ENCODE measurements at places on chromosomes 13 and 19.
A peak's percentile ranks its signal among the peaks of the same experiment; 100 is the strongest.

GRCh38 chr19:49064029-49064629 is 489 bp downstream of the NTF4 start:
- DNase-seq, result no peak

DNA sequence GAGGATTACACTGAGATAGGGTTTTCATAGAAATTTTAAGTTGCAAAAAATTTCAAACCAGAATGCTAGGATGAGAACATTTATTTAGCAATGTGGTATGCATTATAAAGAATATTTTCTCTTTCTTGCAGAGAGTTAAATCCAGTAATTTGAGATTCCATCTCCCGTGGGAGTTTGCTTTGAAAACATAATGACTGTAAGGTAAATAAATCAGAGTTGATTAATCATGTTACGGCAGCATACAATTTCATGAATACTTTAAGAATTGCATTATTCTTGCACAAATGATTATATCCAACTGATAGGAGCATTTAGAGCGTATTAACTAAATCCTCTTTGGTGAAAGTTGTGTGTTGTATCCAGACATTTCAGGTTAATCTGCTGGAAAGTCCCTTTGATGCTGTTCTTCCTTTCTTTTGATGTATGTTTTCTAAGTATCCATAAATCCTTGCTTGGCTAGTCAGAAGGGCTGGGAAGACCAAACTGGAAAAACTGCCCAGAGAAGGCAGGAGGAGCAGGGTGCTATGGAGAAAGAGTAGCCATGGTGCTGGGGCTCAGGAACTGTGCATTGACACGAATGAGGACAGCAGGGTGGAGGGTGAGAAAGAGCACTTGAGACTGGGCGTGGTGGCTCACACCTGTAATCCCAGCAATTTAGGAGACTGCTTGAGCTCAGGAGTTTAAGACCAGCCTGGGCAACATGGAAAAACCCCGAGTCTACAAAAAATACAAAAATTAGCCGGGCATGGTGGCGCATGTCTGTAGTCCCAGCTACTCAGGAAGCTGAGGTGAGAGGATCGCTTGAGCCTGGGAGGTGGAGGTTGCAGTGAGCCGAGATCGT is 4.8 kb upstream of the GJA3 start:
- no peak for DNase-seq

- peak; percentile 69 for DNase-seq
Observed at GRCh38 chr13:34310539-34310938, 492.6 kb downstream of the RFC3 start.

- DNase-seq, result no peak
Observed at GRCh38 chr13:90838317-90838960, 509.0 kb upstream of the MIR17HG start.

GRCh38 chr13:98443329-98443728 is 133.6 kb downstream of the STK24 start:
- DNase-seq, result no peak

DNA sequence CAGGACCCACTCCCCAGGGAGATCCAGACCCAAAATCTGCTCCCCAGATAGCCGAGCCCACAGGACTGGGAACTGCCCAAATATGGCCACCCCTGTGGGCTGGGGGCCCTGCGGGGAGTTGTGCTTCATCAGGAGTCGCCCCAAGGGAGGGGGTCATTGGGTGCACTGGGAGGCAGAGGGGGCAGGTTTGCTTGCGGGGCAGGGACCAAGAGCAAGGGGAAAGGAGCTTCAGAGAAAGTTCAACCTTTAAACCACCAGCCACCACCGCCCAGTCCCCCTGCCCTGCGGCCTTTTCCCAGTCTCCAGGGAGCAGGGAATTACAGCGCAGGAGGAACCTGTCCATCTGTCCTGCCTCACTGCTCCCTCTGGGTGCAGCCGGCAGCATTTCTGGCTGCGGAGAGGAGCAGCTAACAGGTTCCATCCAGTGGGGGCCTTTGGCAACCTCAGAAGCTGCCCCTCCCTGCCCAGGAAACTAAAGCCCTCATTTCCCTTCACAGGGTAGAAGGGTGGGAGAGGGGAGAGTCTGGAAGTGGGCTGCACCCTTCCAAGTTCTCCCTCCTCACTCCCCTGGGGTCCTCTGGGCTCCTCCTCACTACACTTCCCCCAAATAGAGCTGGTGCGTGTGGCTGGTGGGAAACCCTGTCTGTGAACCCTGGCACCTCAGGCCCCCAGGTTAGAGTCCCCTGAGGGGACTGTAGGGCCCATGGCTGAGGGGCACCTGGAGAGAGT is 13.8 kb upstream of the ASF1B start:
- DNase-seq, result peak; percentile 37

- peak; percentile 83 for DNase-seq
Observed at GRCh38 chr19:5155586-5156210, 184.9 kb downstream of the PTPRS start.

DNA sequence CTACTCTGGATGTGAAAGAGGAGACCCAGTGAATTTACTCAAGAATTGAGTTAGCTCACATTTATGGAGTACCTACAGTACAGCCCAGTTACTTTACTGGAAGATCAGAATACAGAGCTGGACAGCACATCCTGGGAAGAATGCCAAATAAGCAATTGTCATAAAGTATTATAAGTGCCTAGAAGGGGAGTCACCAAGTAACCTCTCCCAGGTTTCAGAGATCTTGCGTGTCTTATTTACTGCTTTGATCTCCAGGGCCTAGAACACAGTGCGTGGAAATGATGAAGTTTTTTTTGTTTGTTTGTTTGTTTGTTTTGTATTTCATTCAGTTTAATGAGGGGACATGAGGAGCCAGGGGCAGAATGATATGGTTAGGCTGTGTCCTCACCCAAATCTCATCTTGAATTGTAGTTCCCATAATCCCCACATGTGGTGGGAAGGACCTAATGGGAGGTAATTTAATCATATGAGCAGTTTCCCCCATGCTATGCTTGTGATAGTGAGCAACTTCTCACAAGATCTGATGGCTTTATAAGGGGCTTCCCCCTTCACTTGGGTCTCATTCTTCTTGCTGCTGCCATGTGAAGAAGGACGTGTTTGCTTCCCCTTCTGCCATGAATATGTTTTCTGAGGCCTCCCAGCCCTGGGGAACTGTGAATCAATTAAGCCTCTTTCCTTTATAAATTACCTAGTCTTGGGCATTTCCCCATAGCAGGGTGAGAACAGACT is 5.2 kb downstream of the GARRE1 start:
- DNase-seq, result no peak

DNA sequence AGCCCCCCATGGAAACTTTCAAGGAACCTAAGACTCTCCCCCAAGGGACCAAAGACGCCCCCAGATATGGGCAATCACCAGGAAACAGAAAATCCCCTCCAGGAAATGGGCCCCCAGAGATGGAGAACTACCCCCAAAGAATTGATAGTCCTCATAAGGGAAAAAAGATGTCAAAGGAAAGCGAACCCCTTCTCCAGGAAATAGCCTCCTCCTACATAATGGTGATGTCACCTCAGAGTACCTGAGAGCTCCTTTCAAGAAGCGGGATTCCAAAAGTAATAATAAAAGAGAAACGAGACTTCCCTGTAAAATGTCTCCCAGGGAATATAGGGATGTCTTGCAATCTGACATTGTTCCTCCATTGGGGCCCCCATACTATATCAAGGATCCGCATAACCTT is 1.1 kb downstream of the CDKN2D start:
- peak; percentile 38 for DNase-seq

GRCh38 chr19:46759817-46760333 is 13.6 kb upstream of the STRN4 start:
- peak; percentile 84 for DNase-seq

DNA sequence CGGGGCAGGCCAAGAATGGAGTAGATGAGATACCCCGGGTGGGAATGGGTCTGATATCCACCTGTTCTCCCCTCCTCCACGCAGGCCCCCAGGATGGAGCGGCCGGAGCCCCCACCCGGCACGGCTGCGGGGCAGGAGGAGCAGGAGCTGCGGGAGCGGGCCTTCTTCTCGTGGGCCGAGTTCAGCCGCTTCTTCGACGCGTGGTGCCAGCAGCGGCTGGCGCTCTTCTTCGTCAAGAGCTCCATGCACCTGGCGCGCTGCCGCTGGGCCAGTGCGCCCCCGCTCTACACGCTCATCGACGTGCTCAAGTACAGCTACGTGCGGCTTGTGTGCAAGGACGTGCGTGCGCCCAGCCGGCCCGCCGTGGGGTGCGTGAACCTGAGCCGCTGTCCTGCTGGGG is 1.2 kb downstream of the ZSWIM9 start:
- DNase-seq, result no peak

- peak; percentile 1 for DNase-seq
Observed at GRCh38 chr13:67961331-67961730, 731.2 kb upstream of the PCDH9 start.

DNA sequence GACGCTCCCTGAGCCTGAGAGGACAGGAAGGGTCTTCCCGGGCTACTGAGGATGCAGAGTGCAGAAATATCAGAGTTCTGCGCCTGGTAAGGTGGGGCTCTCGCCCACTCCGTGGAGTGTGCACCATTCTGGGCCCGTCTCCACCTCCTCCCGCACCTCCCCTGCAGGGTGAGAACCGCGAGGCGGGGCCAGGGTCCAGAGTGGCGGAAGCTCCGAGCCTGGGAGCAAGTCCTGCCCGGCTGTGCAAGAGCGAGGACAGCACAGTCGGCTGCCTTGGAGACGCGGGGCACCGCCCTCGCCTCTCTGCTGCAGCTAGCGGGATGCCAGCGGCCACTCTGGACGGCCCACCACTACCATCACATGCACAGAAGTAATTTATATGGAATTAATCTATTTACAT is 2304.4 kb downstream of the PCDH9 start:
- DNase-seq, result no peak

- peak; percentile 53 for DNase-seq
Observed at GRCh38 chr19:14402332-14403144, 16.6 kb downstream of the DDX39A start.

- peak; percentile 32 for DNase-seq
Observed at GRCh38 chr13:38980750-38981078, 9.9 kb downstream of the STOML3 start.

DNA sequence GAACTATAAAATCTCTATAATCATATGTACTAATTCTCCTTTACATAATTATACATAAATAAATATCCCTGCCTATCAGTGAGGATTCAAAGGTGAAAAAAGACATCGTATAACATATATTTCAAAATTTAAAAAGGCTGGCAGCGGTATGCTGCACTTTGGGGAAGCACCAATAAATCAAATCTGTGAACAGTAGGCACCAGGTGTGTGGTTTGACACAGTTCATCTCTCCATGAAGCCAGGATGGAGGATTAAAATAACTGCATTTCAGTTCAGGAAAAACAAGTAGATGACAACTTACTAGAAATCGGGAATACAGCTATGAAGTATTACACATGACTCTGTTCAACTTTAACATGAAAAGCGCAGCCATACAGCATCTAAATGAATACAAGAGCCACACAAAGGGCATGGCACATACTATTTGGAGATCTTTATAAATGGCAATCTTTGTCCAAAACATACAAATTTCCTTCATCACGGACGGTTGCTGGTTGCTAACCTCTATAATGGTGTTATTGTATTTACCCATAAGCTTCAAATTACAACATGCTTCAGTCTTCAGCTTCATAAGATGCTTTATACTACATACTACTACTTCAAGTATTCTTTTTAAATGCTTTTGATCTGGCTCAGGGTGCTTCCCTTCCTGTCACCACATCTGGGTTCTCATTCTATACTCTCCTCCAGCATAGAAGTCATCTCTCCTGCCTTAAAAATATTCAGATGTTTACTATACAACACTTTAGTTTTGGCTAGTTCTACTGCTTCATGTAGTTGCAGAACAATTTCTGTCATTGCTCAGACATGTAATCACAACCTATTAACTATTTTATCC is 128.7 kb downstream of the KLF12 start:
- DNase-seq, result no peak

DNA sequence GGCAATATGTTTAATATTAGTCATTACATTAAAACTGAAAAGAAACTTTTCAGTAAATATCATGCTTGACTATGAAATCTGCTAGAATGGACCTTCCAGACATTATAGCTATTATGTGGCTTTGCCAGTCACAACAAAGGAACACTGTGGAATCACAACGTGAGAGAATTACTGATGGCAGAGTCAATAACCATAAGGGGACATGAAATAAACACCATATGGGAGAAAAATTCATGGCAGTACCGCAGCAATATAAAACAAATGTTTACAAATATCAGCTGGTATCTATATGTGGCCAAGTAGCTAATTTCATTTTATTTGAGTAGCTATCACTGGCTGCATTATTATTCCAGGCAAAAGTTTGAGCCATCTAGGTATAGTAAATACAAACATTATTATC is 1818.6 kb downstream of the PCDH9 start:
- DNase-seq, result no peak

DNA sequence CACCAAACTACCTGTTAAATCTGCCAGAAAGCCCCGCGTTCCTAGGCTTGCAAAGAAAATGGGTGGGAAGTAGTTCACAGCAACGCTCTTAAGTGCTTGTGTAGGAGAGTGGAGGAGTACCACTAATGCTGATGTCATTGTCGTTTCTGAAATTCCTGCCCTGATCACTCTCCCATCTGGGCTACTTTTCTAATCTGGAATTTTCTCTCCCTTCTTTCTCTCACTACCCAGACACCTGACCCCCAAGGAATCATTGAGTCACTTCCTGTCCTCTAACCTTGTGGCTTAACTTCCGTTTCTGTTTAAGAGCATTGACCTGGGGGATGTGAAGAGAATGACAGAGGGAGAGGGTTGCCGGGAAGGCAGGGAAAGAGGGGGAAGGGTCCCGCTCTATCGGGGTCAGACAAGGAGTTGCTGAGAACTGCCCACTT is 98.7 kb downstream of the STARD13 start:
- DNase-seq, result peak; percentile 70

GRCh38 chr19:57434386-57435061 is 601 bp upstream of the ZNF749 start:
- DNase-seq, result no peak

DNA sequence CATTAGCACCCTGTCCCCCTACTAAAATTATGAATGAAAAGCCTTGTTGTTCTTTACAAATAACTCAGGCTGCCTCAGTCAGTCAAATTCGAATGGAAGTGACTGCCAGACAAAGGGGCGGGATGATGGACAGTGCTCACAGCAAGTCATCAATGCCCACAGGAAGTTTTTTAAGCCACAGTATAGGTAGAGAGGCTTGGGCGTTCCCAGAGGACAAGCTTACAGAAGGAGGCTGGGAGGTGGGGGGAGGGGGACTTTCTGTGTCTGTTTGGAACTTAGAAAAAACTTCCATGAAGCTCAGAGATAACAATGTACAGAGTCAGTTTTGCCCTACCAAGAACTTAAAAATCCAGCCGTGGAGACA is 18.5 kb upstream of the SPRY2 start:
- DNase-seq, result no peak

DNA sequence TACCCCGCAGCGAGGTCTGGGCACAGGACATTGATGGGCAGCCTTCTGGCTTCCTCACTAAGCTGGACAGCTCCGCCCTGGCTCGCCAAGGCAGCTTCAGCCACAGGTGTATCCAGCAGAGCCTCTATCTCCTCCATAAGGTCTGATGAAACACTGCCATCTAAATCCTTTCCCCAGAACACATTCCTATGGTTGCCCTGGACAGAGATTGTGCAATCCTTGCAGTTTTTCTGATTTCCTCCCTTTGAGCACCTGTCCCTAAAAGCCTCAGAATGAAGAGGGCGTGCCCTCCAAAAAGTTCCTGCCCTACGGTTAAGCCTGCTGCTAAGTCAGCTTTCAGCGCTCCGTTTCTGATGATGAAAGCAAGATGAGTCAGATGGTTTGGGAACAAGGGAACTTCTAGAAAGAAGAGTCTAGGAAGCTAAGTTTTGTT is 21.0 kb downstream of the CLEC4M start:
- peak; percentile 49 for DNase-seq

All from muscle of leg (tissue), 16 donors.